Stimulated activated CD8-positive, alpha-beta memory T cell treated with anti-CD3 and anti-CD28 coated beads, Interleukin-4, amount 100 ng/mL, for 4 hours (primary cell): ENCODE measurements at places on chromosomes 11 and 22.

GRCh38 chr11:116515664-116516184 is 257.1 kb downstream of the BUD13 start:
- DNase-seq: no peak

DNA sequence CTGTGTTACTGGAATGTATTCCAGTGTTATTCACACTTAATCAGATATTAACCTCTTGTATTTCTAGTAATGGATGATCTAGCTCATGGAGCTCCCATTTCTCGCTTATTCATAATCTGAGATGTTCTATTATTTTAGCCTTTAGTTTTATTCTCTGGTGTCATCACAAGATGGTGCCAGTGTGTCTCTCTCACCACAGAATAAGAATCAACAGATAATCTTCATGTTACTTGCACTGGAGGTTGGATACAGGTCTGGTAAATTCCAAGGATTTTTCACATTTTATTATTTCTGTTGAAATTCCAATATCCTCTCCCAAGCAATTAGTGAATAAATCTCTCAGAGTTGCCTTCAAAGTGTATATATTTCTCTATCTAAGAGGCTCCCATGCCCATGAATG is 74.6 kb downstream of the CASP12 start:
- DNase-seq: no peak

- DNase-seq: no peak
These were observed 65.8 kb downstream of the APIP start for GRCh38 chr11:34850334-34850733.

DNA sequence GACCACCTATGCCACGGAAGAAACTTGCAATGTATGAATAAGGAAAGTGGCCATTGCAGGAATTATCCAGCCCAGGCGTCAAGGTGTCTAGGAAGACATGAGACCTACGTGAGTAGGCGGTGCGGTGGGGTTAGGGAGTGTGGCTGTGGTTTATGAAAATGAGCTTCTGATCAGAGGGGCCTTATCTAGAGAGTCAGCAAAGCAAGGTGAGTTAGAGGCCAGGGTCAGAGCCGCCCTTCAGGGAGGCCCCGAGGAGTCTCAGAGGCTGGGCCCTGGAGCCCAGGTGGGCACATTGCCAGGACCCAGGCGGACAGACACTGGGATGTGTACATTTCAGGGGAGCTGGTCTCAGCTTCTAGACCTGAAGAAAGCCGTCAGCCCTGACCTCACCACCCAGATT is 13.8 kb upstream of the LINC01488 start:
- DNase-seq: no peak

GRCh38 chr11:26227301-26227746 is 104.6 kb upstream of the ANO3 start:
- no peak for DNase-seq

DNA sequence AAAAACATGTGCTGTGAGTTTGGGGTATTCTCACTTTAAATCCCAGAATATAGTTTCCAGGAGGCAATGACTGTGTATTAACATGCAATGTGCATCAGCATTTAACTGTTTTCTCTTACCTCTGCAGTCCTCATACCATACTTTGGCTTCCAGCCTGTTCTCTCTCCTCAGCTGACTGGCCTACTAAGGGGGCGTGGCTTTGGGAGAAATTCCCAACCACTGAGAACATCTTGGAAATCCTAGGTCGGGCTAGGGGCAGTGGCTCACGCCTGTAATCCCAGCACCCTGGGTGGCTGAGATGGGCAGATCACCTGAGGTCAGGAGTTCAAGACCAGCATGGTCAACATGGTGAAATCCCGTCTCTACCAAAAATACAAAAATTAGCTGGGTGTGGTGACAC is 13.5 kb upstream of the ZC3H12C start:
- no peak for DNase-seq

DNA sequence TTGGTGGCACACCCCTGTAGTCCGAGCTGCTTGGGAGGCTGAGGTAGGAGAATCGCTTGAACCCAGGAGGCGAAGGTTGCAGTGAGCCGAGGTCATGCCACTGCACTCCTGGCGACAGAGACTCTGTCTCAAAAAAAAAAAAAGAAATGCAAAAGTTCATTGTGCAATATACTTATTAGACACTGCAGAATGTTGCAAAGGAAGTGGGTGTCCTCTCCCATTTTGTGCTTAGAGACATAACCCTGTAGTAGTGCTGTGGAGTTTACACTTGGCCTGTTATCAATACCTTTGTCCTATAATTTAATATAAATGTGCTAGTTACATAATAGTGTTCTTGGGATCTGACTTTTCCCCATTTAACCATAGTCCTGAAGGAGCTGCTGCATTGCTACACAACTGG is 9.4 kb downstream of the BCL2L13 start:
- no peak for DNase-seq

- DNase-seq: no peak
These were observed 5.1 kb downstream of the PDXP start for GRCh38 chr22:37663521-37664140.

DNA sequence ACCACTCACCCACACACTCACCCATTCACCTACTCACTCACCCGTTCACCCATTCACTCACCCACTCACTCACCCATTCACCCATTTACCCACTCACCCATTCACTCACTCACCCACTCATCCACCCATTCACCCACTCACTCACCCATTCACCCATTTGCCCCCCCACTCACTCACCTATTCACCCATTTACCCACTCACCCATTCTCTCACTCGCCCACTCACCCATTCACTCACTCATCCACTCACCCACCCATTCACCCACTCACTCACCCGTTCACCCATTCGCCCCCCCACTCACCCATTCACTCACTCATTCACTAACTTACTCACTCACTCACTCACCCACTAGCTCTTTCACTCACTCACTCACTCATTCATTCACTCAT is 15.0 kb downstream of the MUC5AC start:
- no peak for DNase-seq

GRCh38 chr11:126477535-126478305 is 122.2 kb downstream of the ST3GAL4 start:
- no peak for DNase-seq

DNA sequence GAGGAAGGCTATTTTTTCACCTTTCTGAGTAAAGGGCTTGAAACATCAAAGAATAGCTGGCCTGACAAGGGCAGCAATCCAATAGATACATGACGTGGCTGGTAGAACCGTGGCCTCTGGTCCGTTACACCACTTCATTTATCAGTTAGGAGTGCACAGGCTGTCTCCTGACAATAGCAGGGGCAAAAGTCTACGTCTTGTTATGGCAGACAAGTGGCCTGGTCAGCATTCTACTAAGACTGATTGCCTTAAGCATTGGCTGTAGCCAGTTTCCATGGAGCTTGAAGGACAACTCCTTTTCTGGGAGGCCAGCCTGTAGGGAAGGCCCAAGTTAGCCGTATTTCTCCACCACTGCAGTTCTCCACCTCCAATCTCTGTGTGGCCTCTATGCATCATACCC is 9.2 kb upstream of the GDPD4 start:
- DNase-seq: no peak

DNA sequence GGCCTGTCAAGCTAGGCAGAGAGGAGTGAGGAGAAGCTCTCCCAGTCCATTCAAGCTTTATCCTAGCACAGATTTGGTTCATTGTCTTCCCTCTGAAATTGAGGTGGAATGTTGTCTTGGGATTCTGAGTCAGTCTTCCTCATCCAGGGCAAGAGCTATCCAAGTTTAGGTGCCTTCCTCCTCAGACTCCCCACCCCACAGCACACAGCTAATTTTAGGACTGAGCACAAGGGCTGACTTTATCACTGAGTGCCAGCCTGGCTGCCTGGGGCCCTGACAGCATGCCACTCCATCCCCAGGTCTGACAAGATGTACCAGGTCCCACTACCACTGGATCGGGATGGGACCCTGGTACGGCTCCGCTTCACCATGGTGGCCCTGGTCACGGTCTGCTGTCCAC is 2.6 kb downstream of the PGAP2 start:
- no peak for DNase-seq

DNA sequence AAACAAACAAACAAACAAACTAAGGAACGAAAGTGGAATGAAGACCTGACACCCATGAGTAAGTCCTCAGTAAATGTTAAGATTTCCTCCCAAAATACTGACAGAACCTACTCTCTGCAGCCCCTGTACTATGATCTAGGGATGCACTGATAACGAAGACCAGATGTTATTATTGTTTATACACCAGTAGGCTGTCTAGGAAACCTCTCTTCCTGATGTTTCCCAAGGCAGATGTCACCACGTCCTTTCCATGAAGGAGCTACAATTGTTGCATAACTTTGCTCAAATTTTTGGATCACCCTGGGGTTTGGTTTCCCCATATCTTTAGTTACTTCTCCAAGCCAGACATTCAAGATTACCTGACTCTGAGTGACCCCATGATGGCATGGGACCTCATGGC is 340.7 kb downstream of the MIAT start:
- DNase-seq: no peak

DNA sequence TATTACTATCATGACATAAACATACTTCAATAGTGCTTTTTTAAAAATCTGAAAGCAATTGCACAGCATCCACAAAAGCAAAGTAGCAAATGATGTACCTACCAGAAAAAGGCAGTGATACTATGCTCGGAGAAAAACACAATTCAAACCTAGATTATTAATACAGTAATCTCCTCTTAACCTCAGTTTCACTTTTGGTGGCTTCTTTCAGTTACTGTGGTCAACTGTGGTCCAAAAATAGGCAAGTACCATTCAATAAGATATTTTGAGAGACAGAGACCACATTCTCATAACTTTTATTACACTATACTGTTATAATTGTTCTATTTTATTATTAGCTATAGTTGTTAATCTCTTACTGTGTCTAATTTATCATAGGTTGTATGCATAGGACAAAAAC is 20.8 kb downstream of the KCNA4 start:
- DNase-seq: no peak

DNA sequence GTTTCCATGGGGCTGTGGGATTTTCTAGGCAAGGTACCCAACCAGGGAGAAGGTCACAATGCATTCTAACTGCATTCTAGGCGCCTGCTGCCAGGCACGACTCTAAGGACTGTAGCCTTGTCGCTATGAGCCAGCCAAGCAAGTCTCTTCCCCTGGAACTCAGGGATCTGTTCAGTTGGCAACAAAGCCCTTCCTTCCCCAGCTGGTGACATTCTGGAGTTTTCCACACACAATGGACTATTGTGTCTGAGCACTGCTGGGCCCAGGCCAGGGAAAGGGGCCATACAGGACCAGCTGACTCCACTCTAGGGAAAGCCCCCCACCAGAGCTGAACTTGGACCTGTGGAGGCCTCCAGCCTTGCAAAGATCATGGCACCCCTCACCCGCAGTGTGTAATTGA is 116.8 kb downstream of the RRAS2 start:
- DNase-seq: no peak

DNA sequence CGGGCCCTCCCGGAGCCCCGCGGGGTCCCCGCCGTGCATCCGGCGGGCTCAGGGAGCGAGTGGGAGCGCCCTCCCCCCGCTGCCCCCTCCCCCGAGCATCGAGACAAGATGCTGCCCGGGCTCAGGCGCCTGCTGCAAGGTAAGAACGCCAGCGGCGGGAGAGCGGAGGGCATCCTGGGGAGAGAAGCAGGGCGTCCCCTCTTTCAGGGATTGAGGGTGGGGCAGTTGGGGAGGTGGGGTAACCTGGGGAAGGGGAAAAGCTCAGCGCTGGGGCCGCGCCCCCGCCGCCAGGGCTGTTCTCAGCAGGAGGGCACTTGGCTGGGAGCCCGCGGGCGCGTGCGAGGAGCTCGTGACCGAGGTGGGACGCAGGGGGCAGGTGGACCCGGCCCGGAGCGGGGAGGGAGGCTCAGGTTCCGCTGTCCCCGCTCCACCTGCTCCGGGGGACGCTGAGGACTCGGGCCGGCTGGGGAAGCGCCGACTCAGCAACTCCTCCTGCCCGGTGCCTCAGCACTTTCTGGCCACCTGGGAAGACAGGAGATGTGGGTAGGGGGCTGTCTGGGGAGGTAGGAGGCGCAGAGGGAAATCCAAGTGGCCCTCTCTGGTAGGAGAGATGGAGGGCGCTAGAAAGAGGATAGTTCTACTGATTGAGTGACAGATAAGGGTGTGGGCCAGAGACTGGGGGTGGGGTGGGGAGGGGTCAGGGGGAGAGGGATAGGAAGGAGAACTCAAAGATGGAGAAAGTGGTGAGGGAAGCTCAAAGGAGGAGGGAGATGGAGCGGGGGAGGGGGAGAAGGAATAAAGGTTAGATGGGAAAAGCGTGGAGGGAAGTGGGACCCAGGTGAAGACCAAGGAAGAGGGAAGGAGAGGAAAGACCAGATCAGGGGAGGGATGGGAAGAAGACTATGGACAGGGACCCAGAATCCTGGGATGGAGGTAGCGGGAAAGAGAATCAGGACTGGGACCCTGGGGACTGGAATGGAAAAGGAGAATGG is 726 bp downstream of the RTN4RL2 start:
- DNase-seq: no peak

- DNase-seq: no peak
These were observed 26.2 kb upstream of the SLC37A2 start for GRCh38 chr11:125036933-125037332.

DNA sequence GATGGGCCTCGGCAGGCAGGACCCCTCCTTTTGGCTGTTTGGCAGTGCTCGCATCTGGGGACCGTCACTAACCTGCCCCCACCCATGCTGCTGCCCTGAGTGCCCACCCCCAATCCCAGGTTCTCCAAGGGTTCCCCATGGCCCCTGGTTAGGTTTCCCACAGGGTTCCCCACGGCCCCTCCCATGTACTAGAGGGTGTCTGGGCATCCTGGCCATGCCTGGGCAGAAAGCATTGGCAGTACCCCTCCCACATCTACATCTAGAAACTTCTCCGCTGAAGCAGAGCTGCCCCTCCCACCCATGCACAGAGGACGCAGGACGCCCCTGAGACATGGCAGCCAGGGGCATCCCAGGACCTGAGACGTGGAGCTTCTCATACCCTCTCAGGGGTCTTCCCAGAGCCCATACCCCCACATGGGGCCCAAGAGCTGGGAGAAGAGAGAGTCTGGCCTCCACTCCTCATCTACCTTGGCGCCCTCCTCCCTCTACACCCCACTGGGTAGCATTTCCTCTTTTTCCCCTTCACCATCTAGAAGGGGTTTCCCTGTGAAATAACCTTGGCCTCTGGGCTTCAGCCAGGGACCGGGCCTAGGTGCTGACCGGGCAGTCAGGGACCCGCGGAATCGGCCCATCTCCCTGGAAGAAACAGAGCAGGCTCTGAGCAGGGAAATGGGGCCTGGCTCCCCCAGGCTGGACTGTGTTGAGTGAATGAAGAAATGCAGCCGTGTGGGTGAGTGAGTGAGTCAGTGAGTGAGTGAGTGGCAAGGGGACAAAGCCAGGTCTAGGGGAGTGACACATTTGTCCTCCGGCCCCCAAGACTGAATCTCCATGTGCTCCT is 987.3 kb downstream of the BRD1 start:
- DNase-seq: no peak
